ENCODE measurements at places on chromosomes 7 and 10.

- DNase-seq: no peak
Observed at GRCh38 chr10:78856421-78856820, 212.3 kb upstream of the ZMIZ1 start.

GRCh38 chr7:27095050-27095896 lies 527 bp downstream of the HOXA1 start:
- DNase-seq: no peak

DNA sequence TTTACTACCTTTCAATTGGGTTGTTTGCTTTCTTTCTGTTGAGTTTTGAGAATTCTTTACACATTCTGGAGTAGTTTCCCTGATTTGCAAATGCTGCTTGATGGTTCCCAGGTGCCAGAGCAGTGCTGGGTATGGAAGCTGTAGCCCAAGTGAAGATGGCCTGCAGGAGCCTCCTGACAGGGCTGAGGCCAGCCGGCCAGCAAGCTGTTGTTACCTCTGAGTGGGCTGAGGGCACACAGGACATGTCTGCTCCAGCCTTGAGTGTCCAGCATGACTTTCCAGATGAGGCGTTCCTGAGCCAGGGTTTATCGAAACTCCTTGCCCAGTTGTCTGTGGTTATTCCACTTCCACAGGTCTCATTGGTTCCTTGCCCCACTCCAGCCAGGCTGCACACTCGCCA lies 164.6 kb upstream of the TNS3 start:
- DNase-seq: no peak

- peak; percentile 90 for DNase-seq
Observed at GRCh38 chr7:114789871-114790311, 132.0 kb upstream of the MDFIC start.

- no peak for DNase-seq
Observed at GRCh38 chr7:147885869-147886268, 704.7 kb upstream of the C7orf33 start.

DNA sequence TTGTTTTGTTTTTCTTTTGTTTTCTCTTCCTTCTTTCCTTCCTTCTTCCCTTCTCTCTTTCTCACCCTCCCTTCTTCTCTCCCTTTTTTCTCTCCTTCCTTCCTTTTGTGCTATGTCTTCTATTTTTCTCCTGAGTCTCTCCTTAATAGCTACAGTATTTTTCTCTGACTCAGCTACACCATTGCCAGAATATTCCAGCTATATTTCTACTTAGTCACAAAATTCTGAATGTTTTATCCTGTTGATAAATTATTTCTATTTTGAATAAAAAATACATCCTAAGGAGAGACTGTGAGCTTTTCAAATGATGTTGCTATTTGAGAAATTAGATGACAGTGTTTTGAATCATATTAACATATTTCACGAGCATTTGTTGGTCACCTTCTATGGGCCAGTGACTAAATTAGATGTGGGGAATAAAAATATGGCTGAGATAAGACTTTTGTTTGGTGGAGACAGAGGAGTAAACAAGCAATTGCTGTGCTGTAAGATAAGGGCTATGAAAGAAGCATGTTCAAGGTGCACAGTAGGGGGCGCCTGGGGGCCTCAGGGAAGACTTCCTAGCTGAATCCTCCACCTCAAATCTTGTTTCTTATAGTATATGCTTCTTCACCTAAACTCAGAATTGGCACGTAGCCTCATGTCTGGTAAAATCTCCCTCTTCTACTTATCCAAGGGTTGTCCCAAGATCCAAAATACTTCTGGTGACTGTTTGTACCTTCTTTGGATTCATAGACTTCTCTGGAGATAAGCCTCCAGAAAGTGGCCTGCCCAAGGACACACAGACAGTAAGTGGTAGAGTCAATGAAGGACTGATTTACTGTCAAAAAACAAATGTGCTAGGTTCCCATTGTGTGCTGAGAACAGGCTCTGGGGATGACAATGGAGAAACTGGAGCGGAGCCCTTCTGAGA lies 115.5 kb upstream of the CREB5 start:
- peak; percentile 33 for DNase-seq

- DNase-seq: peak; percentile 99
Observed at GRCh38 chr10:98323221-98324164, 55.5 kb upstream of the LOXL4 start.

DNA sequence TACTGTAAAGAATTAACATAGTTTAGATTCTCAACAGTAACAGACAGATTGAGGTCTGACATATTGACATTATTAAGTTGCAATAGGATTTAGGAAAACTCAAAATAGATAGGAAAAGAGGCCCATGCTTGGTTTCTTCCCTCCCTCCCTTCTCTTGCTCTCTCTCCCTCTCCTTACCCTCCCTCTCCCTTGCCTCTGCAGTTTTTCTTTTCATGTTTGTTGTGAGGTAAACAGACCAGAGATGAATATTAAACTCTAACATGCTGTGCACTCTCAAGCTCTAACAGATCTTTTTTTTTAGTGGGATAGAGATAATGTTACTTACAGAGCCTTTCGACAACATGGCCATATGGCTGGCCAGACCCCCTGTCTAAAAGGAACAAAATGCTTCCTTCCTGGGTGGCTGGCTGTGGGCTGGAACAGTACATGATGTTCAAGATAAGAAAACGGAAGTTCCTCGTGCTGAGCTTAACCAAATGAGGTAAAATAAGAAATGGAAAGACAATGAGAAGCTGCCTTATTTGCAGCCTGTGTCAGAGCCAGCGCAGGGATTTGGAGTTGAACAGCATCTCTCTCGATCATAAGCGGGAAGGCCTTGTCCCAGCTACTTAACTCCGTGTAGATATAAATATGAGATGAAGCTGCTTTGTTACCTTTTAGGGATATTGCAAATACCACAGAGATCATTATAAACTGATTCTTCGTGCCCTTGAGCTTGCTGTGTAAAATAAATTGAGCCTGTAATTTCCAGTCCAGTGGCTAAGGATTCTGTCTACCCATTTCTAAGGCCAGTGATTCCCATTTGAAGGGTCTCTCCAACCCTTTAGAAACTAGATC lies 391.9 kb upstream of the NPVF start:
- no peak for DNase-seq

DNA sequence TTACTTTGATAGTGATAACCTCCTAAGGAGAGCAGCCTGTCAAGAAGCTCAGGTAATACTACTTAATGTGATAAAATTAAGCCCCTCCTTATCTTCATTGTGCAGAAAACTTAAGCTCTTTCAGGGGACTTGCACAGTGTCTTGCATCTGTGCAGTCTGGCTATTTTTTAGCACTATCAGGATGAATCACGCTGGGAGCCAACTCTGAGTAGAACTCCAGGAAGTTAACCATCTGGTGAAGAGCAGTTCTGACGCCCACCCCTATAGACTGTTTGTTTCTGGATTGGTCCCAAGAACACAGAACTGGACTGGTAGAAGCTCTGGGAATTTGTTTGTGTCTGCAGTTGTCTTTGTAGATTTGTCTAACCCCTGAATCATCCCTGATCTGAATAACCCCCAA lies 41.9 kb downstream of the AGK start:
- DNase-seq: peak; percentile 51

DNA sequence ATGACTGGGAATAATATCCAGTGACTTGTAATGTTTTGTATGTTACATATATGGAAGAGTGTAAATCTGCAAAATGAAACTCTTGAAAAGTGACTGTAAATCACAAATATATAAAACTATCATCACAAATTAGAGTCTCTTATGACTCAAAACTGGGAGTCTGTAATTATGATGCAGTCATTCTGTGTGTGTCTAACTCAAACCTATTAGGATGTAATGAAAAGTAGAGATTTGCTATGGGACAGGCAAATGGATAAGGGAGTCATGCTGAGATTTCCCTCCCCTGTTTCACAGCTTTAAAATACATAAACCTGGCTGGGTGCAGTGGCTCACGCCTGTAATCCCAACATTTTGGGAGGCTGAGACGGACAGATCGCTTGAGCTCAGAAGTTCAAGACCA lies 8.6 kb upstream of the HKDC1 start:
- DNase-seq: no peak

GRCh38 chr10:3071405-3072198 lies 4.3 kb downstream of the PFKP start:
- DNase-seq: peak; percentile 61

DNA sequence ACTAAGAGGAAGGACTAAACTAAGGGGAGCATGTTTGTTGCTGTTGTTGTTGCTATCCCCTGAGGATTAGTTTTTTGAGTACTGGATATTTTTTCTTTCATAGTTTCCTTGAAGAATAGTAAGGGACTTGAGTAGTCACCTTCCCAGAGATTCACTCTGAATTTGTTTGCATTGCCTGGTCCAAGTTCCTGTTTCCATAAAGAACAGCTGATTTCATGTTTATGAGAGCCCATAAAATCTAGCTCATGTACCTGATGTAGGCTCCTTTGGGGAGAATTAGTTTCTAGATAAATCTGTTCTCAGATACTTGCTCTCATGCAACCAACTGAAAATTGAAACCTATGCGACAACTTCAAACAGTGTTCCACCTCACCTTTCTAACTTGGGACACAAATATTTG lies 464.4 kb upstream of the MBL2 start:
- no peak for DNase-seq

DNA sequence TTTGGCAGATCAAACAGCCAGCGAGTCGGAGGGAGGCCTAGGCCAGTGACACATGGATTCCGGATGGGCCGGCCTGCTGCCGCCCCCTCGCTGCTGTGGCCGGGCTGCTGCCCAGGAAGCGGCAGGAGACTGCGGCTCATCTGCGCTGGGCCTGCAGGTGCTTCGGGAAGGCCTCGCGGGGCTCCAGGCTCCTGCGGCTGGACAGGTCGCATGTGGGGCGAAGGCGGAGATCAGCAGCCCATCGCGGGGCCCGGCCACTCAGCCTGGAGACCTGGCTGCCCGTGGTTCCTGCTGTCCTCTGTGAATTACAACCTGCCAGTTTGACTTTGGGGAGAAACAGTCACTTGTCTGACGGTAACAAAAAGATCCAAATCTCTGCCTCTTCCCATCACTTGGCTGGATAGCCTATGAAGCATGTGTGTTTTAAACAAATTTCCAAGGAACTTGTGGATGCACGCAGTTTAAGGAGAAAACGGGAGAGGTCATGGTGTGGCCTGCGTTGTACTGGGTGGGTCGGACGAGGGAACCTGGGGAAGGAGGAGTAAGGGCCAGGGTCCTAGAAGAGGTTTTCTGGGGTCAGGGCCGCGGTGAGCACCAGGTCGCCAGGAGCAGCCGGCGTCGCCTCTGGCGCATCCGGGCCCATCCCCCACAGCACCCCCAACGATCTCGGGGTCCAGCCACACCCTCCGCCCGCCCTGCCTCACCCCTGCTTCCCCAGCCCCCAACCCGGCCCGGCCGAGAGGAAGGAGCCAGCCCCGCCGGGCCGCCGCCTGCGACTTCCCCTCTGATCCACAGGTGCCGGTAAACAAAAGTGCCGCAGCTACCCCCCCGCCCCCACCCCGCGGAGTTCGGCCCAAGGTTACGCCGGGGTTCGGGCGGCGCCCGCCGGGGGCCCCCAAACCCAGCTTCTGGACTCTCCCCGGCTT lies 1.6 kb downstream of the SPOCK2 start:
- no peak for DNase-seq

GRCh38 chr7:109772161-109772560 lies 1202.5 kb downstream of the DNAJB9 start:
- no peak for DNase-seq

DNA sequence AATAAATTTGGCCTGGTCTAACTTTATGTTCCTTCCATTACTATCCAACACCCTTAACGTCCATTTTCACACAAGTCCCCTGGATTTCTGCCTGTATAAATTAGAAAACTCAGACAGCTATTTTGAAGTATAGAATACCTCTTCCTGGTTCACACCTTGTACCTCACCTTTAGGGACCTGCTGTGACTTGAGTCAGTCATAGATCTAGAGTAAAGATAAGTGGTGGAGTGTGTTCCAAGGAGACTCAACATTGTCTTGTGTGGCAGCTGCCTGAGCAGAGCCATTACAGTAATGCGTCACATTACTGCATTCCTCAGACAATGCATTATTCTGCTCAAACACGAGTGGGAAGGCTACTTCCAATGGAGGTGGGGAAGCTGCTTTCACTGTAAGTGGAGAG lies 513.9 kb downstream of the ADRA2A start:
- DNase-seq: no peak

GRCh38 chr10:87861566-87861952 lies 1.8 kb downstream of the KLLN start:
- DNase-seq: peak; percentile 80

DNA sequence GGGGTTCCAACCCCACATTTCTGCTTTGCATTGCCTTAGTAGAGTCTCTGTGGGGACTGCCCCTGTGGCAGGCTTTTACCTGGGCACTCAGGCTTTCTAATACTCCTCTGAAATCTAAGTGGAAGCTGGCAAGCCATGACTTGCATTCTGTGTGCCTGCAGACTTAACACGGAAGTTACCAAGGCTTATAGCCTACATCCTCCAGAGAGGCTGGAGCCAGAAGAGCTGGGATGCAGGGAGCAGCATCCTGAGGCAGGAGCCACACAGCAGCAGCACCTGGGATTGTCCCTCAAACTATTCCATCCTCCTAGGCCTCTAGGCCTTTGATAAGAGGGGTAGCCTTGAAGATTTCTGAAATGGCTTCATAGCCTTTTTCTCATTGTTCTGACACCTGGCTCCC lies 22.1 kb upstream of the ABCC2 start:
- DNase-seq: no peak

DNA sequence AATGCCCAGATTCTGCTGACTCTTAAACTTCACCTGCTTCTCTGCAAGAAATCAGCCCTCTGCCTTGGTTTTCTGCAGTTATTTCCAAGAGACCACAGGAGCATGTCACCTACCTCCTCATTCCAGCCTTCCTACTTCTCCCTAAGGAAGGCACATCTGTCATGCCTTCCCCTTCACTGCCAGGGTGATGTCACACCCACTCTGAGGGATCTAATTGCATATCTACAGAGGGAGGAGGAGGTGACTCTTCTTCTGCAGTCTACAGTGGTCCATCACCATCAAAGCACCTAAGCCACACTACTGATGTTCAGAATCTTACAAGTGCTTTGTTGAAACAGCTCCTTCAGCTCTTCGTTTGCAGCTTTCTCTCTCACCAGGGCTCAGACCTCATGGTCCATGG lies 275.5 kb downstream of the FGFR2 start:
- DNase-seq: no peak

GRCh38 chr10:120174491-120174890 lies 282.0 kb downstream of the SEC23IP start:
- DNase-seq: no peak

- DNase-seq: no peak
Observed at GRCh38 chr7:55526770-55527169, 45.5 kb downstream of the VOPP1 start.

DNA sequence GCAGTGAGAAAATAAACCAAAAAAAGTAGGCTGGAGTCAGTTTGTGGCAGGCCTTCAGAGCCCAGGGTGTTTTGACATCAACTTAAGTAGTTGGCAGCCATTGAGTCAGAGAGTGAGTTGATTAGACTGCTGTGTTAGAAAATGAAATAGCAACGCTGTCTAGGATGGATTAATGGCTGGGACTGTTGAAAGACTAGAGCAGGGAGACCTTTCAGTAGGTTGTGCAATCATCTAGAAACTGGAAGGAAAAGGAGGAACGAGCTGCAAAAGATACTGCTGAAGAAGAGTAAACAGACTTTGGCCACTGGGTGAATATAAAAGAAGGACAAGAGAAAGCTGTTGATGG lies 28.6 kb upstream of the TRIL start:
- peak; percentile 92 for DNase-seq

GRCh38 chr7:38367301-38367890 lies 94.0 kb upstream of the TARP start:
- DNase-seq: no peak

Data from AG10803 (cell line).